Bronchial epithelial cell (primary cell): ENCODE measurements at places on chromosomes 2 and 18. TPM values are rescaled to one million over a fixed set of nuclear protein-coding genes. Genes with fewer than 3 reads are reported as not detected.

DNA sequence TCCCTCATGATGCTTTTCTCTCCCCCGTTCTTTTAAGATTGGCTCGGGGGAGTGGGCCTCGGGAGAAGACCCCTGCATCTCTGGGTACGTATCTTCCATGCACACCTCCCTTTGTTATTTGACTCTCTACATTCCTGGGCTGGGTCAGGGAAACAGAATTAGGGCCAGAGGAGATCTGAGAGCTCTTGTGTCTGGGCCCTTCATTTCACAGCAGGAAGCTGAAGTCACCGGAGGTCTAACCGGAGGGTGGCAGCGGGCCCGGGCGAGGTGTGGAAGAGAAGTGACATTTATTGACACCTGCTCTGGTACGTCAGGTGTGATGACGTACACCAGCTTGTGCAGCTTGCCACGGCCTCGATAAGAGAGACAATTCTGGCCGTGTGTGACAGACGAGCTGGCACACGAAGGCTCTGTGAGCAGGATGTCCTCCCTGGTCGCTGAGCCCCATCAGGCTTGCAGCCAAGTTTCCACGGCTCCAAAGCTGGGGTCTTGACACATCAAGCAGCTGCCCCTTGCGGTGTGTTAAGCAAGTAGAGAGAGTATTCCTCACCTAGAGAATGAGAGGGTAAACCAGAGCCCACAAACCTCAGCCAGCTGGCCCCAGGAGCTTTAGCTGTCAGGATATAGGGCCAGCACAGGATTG lies 30.4 kb downstream of the TOGARAM2 start:
- no peak for DNase-seq

GRCh38 chr18:54702686-54703085 lies 111.6 kb downstream of the DYNAP start:
- DNase-seq, result no peak

DNA sequence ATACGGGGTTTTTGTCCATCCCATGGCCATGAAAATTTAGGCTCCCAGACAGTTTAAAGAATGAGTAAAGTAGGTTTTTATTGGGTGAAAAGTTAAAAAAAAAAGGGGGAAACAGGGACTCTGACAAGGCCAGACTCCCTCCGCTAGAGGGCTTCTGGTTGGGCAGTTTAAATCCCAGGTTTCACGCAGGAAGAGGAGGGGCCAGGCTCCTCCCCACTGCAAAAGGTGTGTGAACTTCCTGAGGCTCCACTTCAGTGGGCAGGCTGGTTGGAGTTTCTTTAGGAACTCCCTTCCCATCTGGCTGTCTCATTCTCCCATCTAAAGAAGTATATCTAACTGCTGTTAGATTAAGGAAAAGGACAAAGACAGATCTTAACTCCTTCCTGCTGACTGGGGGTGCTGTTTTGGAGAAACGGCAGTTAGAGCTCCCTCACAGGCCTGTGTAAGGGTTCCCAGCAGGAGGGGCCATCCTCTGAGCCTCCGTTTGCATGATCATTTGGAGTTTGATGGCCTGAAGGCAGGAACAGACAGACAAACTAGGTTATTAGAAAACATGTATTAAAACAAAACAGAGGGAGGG lies 1160.7 kb downstream of the CNTNAP5 start:
- no peak for DNase-seq

DNA sequence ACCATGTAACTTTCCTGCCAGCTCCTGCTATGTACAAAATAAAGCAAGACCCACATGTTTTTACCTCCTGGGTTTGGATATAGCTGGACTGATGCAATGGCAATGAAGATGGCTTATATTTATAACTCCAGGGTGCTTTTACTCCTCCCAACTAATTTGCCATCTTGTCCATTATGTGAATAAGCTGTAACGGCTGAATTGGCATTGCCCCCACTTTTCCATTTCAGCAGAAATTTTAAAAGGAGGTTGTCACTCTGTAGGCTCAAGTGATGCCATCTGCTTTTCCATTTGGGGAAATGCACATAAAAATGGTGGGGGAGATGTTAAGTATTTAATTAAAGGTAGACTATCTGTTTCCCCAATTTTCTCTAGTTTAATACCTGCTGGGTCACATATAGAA lies 345.5 kb downstream of the ERBB4 start:
- DNase-seq, result no peak

DNA sequence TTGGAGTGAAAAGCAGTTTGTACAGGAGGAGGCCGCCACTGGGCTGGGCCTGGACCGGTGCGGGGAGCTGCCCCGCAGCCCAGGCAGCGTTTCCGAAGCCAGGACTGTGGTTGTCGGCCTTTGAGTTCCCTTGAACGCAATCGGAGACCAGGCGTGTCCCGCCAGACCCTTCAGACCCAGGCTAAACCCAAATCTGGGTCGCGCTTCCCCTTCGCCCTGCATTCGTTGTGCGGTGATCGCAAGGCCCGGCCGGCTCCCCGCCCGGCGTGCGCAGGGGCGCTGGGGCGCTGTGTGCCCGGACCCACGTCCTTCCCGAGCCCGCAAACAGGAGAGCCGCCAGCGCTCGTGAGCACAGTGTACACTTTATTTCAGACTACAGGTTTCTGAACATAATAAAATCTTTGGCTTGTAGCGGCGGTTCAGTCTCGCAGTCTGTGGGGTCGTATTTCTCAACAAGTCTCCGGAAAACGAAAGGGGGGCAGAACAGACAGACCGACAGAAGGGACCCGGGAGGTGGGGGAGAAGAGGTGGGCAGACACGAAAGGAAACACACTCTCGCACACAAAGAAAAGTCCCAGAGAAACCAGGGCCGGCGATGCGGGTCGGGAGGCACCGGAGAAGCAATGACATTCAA lies 5.5 kb downstream of the EN1 start:
- DNase-seq, result no peak

DNA sequence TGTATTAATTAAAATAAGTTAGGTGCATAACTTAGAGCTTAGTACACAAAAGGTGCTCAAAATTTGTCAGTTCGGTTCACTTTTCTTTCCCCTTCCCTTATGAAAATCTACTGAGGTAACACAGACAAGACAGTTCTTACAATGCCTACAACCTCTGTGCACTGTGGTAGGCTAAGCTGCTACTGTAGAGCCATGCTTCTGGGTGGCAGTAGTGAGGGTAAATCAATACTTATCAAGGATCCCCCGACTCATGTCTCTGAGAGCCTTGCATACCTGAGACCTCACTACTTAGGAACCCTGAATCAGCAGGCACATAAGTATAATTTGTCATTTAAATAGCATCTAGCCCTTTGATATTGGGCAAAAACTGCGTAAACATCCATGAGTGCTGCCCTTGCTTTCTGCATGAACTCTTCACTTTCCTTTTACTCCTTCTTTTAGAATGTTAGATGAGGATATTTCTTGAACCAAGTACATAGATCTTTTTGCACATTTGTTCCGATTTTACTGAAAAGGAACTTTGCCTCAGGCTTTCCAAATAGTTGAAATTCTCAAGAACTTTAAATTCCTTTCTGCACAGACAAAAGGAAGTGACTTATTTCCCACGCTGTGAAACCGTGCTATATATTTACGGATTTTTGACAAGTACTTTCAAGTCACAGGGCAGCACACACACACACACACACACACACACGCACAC lies 234.4 kb downstream of the TRIB2 start:
- DNase-seq, result peak; percentile 55

GRCh38 chr2:150526827-150527226 lies 39.4 kb upstream of the RND3 start:
- peak; percentile 98 for DNase-seq

- DNase-seq, result no peak
Observed at GRCh38 chr2:76251342-76251741, 540.6 kb upstream of the GCFC2 start.

GRCh38 chr2:130756053-130756873 lies 923 bp downstream of the AMER3 start:
- DNase-seq, result no peak

GRCh38 chr18:24734058-24734457 lies 273.6 kb downstream of the HRH4 start:
- DNase-seq, result no peak

GRCh38 chr2:27081984-27082772 lies 3.8 kb downstream of the EMILIN1 start:
- no peak for DNase-seq

- DNase-seq, result peak; percentile 63
Observed at GRCh38 chr2:109001201-109001600, 12.2 kb upstream of the EDAR start.

DNA sequence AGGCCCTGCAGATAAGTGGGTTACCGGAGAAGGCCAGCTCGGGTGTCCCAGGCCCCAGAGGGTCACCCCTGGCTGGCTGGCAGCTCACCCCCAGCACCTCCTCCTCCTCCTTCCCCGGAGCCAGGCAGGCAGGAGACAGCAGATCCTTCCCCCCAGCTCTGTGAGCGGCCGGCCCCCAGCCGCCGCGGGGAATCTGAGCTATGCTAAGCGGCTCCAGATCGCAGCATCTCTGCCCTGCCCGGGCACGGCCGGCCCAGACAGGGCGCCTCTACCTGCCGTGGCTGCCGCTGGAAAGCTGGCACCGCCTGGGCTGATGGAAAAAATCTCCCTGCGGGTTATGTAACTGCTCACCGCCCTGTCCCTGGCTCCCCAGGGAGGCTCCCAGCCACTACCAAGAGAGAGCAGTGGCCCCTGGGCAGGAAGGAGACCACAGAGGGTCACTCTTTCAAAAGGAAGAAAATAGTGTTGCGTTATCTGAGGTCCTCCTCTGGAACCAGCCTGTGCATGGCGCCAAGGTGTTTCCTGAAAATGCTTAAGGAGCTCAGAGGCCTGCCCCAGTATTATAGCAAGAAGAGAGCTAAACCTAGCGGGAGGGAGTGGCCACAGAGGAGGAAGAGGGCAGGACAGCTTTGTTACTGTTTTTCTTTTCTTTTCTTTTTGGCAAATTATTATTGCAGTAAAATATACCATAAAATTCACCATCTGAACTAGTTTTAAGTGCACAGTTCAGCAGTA lies 179.0 kb downstream of the SMAD7 start:
- no peak for DNase-seq

DNA sequence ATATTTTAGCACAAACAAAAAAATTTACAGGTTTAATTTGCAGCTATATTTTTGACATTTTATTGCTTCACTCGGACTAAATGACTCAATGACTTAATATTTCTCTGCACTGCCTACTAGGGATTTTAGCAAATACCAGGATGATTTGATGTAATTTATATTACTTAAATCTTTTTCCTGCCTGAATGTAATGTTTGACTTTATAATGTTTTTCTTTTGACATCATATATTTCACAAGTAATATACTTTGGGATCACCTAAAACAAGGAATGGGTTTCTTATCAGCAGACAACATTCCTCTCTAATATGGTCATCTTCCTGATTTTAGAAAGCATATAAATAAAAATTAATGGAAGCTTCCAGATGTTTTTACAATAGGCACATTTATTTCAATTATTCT lies 253.2 kb upstream of the EPC2 start:
- DNase-seq, result peak; percentile 71

- DNase-seq, result no peak
Observed at GRCh38 chr2:125427721-125428315, 1228.1 kb upstream of the GYPC start.

DNA sequence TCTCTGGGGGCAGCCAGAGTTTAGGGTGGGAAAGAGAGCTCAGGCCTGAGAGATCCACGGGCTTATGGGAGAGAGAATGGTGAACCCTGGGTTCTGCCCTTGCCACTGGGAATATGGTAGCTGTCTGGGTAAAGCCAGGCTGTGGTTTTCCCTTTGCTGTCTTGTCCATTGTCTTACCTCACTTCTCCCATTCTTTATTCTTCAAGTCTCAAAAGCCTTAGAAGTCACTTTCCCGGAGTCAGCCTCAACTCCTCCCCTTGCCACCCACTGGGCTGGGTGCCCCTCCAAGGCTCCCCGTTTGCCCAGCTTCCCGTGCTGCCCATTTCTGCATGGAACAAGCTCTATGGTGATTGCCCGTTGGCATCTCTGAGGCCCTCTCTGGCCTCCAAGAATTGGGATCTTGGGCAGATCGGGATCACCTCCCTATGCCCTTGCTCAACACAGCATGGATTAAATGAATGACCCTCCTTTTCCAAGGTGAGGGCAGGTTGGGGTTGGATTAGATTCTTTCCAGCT lies 228.2 kb downstream of the HAUS1 start:
- DNase-seq, result no peak

GRCh38 chr2:129791712-129792111 lies 187.8 kb upstream of the RAB6C start:
- no peak for DNase-seq

- DNase-seq, result peak; percentile 37
Observed at GRCh38 chr2:210224941-210225672, at the start of gene ACADL. Gene ACADL (minus strand): TSS chr2:210225447. CDS start chr2:210225263, 184 bp downstream.

- DNase-seq, result no peak
Observed at GRCh38 chr2:23498943-23499342, 114.0 kb downstream of the KLHL29 start.

- no peak for DNase-seq
Observed at GRCh38 chr2:203783496-203784203, 77.2 kb downstream of the CD28 start.

DNA sequence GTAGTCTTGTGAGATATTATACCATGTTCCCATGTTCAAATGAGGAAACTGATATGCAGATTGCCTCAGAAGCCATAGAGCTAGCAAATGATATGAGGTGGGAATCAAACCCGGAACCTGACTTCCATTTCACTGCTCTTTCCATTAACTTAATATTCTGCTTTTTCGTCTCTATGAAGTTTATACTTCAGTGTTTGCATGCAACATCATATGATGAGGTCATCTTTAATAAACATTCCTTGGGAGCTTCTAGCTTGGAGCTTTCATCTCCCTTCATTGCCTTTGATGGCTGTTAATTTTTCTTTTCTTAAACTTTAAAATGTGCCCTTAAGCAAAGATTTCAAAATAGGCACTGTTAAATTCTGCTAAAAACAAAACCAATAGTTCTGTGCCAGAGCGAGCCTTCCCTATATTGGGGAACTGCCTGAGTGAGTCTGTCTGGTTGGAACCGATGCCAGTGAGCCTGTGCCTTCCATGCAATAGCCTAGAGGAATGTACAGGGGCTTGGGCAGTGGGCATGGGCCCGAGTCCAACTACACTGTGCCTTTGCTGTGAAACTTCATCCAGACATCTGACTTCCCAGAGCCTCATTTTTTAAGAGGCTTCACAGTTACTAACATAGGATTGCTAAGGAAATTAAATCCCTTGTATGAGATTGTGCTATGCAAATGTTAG lies 91.1 kb upstream of the TMEM200C start:
- DNase-seq, result no peak

DNA sequence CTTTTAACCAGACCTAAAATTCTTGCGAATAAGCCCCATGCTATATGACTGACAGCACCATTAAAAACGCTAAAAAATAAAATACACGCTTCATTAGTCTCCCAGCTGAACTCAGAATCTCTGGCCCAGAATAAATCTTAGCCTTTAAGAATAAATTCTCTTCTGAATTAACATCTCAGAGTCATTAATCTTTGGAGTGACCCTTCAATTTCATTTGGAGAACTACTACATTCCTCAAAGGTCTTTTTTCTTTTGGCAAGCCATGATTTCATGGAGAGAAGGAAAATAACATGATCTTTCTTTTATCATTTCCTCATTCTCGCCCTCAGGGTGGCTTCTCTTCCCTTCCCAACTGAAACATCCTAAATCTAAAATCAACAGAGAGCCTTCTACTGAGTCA lies 259.0 kb downstream of the AFF3 start:
- DNase-seq, result no peak

The CTAGE1 gene
- under 0.01 TPM in 1 of 2 replicates, not detected in the other for total RNA-seq

The GALR1 gene
- not detected in 2 replicates for total RNA-seq

The SUCLG1 gene
- total RNA-seq, result 24.6 and 27.9 TPM in 2 replicates

The NT5C1B gene
- not detected in 2 replicates for total RNA-seq

The CEBPZOS gene
- total RNA-seq, result 7.6 and 16.3 TPM in 2 replicates

The EDAR gene
- total RNA-seq, result under 0.01 and 0.90 TPM in 2 replicates

The ABCB11 gene
- total RNA-seq, result 0.26 TPM in 2 replicates

The TMEM247 gene
- not detected in 2 replicates for total RNA-seq

The PARD6G gene
- 12.4 and 13.2 TPM in 2 replicates for total RNA-seq

The TMEM37 gene
- 0.26 TPM in 1 of 2 replicates, not detected in the other for total RNA-seq

The HRH4 gene
- under 0.01 and 0.13 TPM in 2 replicates for total RNA-seq

The SF3B6 gene
- 202 and 223 TPM in 2 replicates for total RNA-seq

The MPV17 gene
- total RNA-seq, result 43.3 and 55.3 TPM in 2 replicates
